Stromal cell of bone marrow (primary cell): ENCODE measurements at places on chromosomes 2 and 18.

DNA sequence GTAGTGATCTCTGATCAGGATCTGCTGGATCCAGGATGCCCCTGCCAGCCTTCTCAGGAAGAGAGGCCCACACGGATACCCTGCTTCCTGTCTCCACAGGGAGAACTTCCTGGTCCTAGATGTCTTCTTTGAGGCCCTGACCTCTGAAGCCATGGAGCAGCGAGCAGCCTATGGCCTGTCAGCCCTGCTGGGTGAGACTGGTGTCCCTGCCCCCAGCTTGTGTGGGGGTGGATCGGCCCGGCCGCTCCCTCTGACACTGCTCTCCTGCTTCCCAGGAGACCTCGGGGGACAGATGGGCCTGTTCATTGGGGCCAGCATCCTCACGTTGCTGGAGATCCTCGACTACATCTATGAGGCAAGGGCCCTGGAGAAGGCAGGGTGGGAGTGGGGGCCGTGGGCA is 6.6 kb downstream of the CHPF start:
- DNase-seq, result no peak

DNA sequence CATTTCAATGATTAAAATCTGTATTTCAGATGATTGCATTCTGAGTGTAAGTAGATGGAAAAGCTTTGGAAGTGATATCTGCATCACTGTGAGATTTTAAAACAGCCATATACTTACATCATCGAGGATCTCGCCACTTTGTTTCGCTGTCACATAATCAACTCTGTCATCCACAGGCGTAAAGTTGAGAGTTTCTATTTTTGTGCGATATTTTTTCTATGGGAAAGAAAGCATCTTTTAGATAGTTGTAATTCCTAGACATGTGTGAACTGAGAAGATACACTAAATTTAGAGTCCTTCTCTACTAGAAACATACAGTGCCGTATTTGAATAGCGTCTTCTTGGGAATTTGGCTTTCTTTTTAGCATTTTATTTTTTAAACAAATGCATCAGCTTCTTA is 158.8 kb downstream of the RIF1 start:
- DNase-seq, result no peak

GRCh38 chr2:142687075-142687474 is 190.4 kb upstream of the KYNU start:
- no peak for DNase-seq

GRCh38 chr18:50721451-50722120 is 98.2 kb downstream of the MRO start:
- DNase-seq, result no peak

- no peak for DNase-seq
Measured at GRCh38 chr2:2942906-2943305, 434.7 kb downstream of the EIPR1 start.

- peak; percentile 9 for DNase-seq
Measured at GRCh38 chr2:148720501-148721001, 76.0 kb downstream of the EPC2 start.

GRCh38 chr2:168255103-168255502 is 7.7 kb upstream of the STK39 start:
- DNase-seq, result no peak

GRCh38 chr18:24913507-24914170 is 438.3 kb downstream of the ZNF521 start:
- peak; percentile 10 for DNase-seq

DNA sequence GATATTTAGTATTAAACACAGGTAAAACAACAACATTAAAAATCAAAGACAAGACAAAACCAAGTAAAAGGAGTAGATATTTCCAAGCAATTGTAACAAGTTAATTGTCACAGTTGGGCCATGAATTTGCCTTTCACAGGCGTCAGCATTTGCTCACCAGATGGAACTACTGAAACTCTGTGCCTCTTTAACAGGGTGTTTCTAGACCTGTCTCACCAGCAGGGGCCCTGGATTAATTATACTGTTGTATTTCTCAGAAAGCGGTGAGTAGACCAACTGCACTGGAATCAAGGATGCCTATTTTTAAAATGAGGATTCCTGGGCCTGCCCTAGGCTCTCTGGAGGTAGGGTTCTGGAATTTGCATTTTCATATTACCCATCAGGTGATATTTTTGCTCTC is 92.6 kb downstream of the UPP2 start:
- DNase-seq, result no peak

DNA sequence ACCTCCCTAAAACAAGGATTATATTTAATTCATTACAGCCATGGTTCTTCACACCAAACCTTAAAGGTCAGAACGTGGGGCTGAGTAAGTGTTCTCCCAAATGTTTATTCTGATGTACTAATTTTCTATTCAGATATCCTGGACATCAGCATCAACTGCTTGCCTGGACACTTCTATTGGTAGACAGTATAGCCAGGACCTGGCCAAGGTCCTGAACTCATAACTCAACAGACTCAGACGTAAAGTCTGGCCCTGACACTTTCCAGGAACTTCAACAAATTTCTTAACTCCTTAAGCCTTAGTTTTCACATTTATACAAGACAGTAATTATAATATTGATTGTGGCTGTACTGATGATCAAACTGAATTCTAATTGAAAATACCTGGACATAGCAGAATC is 89.1 kb downstream of the AKAIN1 start:
- DNase-seq, result no peak

- DNase-seq, result no peak
Measured at GRCh38 chr2:71894261-71894660, 253.4 kb downstream of the CYP26B1 start.

DNA sequence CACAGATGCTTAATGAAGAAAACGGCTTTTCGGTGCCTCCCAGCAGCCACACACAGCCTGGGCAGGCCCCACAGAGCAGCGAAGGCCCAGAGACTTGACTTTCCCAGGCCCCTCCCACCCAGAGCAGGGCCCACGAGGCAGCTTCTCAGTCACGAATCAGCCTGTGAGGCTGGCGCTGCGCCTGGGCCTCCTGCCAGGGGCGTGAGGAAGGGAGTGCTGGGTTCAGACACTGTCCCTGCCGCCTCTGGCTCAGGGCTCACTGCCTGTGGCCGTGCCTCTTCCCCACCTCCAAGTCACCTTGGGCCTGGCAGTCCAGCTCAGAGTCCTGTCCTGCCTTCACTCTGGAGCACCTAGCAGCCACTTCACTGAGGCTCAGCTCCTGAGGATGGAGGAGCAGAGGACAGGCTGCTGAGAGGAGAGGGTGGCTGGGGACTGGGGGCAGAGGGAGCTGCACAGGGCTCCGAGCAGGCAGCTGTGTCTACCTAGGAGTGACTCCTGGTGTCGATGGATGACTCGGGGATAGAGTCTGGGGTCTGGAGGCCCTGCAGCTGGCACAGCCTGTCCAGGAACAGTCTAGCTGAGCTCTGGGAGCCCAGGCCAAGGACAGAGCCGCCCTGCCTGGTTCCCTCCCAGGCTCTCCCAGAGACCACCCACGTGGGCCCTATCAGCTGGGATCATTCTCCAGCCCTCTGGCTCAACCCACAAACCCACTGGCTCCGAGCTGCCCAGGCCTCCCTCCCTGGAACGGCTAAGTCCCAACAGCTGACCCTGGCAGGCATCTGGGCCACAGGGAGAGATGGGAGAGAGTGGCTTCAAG is 36.4 kb upstream of the FOSL2 start:
- DNase-seq, result peak; percentile 88

DNA sequence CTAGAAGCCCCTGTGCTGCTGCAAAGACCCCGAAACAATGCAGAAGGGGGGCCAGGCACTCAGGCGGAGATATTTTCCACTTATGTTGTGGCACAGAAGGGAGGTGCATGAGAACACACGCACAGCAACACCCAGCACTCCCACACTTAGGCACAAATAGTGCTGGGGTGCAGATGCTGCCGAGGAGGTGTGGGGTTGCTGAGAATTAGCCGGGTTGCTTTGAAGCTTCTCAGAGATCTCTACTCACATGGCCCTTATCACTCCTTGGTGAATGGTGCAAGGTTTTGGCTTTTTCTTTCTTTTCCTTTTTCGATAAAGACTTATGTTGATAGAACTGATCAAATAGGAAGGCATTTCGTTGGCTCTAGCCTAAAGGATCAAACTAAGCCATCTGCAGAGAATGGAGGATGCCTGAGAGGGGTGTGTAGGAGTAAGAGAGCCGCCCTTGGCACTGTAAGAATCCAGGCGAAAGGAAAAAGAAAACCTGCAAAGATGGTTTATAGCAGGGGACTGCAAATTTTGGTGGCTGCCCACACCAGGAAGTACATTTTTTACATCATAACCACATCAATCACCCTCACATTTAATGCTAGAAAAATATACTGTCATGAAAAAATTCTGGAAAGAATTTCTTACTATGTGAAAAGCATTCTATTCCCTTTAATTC is 27.9 kb upstream of the FHL2 start:
- no peak for DNase-seq

- no peak for DNase-seq
Measured at GRCh38 chr2:5385596-5385995, 306.6 kb upstream of the SOX11 start.

DNA sequence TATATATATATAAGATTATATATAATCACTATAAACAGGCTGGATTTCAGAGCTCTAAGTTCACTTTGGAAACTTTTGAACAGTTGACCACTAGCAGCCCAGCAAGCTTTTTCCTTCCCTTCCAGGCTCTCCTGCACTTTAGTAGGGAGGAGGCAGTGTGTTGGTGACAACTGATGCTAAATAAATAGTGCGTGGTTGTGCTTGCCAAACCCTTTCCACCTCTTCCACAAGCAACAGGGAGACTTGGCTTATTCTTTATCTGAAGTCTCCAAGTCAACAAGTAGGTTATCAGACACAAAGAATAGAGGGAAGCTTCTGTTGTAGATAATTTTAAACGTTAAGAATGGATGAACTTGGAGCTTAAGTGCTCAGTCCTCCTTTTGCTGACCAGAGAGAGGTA is 408.2 kb upstream of the HNRNPA3 start:
- DNase-seq, result no peak

- DNase-seq, result no peak
Measured at GRCh38 chr18:74617486-74617885, 19.8 kb downstream of the ZNF407 start.

DNA sequence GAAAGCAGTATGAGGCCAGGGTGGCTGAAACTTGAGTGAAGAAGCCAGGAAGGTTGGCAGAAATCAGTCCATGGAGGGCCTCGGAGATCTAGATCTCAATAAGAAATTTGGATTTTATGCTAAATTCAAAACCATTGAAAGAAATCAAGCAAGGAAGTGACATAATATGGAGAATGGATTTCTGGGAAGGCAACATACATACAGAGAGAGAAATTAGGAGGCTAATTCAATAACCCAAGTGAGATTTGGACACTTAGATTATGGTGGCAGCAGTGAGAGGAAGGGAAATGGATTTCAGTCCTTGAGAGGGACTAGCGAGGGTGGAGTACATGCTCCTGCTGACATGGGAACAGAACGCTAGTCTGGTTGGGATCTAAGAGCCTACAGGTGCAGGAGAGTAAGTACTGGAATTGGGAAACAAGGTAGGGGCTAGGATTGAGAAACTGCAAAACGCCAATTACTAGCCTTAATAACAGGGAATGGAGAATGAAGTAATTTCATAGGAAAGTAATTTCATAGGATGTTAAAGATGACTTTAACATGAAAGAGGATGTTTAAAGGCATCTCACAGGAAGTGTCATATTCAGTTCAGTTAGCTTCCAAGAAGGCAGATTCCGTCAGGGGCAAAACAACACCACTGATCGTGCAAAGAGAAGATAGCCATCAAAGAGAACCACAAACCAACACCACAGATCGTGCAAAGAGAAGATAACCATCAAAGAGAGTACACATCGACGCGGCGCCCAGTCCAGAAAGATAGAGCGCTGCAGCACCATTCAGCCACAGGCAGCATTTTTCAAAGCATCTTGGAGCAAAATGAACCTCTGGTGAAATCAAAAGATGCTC is 27.2 kb downstream of the CDKL4 start:
- DNase-seq, result no peak

DNA sequence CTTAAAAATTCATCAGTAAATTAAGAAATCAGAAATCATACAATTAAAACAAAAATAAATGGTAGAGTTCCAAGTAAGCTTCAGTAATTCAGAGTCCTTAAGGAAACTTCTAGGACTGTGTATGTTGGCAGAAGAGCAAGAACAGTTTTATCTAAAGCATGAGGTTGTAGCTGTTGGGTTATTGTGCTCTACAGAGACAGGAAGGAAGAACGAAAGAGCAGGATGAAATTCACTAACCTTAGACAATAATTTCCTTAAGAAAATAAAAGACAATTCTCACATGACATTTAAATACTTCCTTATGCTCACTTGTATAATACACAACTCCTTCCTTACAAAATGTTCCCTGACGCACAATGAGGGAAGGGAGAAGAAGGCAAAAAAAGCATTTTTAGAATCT is 133.4 kb downstream of the STK39 start:
- DNase-seq, result no peak

DNA sequence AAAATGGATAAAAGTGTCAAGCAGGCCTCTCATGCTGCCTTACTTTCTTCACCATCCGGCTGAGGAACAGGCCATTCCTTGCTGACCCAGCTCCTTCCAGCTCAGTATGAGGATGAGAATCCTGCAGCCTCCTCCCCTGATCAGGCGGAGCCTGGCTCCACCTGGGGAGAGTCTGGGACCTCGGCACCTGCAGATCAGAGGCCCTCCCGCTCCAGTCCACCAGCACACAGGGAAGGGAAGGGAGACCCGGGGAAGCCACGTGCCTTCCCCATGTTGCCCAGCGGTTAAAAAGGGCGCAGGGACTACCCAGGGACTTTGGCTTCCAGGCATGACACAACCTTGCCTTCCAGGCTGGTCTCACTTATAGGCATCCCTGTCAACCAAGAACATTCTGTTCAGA is 172.0 kb downstream of the NDUFA10 start:
- DNase-seq, result no peak

GRCh38 chr2:56287508-56287907 is 103.7 kb downstream of the CCDC85A start:
- DNase-seq, result no peak

DNA sequence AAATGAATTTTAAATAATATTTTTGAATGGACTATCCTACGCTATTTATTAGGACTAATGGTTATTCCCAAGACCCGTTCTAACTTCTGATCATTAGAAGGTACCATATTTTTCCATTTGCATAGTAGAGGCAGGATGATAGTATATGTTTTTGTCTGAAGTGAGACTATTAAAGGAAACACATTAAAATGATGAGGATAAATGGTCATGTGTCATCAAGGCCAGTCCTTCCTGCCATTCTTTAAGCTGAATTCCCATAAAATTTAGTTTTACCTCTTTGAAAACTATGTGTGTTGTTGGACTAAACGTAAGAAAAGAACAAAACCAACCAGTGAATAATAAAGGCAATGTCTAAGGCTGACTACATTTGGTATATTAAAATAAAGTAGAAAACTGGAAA is 121.8 kb downstream of the SLC8A1 start:
- DNase-seq, result no peak

GRCh38 chr2:48635786-48636185 is 18.1 kb downstream of the GTF2A1L start:
- DNase-seq, result no peak

DNA sequence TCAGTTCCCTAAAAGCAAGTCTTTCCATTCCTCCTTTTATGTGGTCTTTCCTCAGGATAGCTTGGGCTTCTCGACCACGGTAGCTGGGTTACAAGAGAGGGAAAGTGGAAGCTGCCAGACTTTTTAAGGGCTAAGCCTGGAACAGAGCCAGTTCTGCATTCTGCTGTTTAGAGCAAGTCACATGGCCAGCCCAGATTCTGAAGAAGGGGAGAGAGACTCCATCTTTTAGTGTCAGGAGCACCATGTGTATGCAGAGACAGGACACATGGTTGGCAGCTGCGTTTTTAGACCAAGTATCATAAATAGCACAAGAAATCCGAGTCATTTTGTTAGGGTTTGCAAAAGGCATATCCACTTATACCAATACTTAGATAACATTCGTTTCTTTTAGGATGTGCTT is 4.7 kb downstream of the HMSD start:
- DNase-seq, result no peak
